ENCODE measurements at places on chromosomes 16 and 17.

DNA sequence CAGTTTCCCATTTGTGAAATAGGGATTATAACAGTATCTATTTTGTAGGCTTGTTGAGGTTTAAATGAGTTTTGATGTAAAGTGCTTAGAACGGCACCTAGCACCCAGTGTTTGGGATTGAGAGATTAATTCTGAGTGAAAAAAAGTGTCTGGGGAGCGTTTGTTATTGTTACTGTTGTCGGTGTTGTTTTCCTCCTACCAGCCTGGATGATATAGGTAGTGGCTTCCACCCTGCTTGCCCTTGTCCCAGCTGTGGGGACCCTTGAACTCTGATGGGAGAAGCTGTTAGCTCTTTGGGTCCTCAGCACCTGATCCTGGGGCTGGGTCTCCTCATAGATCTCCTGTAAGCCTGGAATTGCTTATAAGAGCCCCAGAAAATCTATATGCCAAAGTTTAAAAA is 4.9 kb downstream of the FMNL1 start:
- DNase-seq: no peak

DNA sequence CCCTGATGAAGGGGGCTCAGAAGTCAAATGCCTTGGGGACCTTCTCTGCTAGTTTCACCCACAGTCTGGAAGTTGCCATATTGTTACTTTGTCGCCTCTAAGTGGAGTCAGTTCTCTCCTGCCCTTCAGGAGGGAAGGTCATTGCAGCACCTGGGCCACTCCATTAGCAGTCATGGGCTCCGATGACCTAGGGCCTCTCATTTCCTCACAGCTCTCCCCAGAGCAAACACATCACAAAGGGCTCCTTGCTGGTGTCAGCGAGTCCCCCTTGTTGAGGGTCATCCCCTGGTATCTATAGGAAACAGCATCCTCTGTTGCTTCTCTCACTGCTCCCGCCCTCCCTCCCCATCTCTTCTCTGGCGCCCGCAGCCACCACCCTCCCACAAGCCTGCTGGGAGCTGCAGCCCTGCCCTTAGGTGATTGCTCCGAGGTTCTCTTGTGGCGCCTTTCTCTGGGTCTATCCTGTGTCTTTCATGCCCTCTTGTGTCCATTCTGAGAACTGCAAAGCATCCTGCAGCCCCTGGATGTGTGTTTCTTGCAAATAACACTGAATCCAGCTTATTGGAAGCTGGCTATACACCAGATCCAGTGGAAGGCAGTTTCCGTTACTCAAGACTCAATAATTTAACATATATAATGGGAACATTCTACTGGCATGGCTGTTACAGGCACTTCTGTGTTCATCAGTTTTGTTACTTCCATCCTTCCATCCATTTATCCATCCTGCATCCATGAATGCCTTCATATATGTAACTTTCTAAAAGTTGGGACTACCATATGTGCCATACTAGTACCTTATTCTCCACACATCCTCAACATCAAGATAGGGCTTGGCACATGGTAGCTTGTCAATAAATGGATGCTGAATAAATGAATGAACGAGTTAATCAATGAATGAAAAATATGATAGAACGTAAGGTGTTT is 21.2 kb downstream of the PDILT start:
- peak; percentile 67 for DNase-seq

- no peak for DNase-seq
Measured at GRCh38 chr16:57663917-57664661, 4.0 kb upstream of the ADGRG3 start.

GRCh38 chr17:81928544-81929252 is 1.2 kb upstream of the MAFG start:
- no peak for DNase-seq

DNA sequence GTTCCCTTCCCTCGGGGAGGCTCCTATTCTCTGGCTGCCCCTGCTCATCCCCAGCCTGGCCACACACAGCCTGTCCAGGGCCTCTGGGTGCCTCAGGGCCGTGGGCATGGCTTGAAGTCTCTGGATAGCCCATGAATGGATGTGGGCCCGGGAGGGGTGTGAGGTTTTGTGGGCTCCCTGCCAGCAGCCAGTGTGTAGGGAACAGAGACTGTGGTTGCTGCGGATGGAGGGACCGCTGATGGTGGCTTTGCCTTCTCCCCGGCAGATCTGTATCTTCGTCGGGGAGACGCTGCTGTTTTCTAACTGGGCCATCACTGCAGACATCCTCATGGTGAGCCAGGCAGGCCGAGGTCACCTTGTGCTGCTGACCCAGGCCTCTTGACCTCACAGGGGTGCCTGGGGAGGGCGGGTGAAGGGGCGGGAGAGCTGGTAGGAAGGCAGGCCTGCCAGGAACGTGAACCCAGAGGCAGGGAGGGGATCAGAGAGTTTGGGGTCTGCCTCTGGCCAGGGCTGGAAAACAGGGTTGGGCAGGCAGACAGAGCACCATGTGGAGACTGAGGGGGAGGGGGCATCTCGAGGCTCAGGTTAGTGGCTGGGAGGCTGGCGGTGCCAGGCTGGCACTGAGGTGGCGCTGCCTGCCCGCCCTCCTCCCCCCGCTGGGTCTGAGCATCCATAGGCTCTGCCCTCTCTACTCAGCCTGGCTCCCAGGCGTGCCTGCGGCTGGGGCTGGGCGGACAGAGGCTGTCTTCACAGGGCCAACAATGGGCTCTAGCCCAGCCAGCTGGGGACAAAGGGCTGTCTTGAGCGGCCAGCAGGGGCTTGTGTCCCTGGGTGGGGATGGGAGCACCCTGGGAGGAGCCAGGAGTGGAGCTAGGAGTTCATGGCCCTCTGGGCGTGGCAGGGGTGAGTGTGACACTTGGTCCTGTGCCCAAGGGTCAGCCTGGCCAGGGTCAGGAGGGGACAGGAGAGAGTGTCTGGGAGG is 21.4 kb downstream of the MYBBP1A start:
- DNase-seq: no peak

DNA sequence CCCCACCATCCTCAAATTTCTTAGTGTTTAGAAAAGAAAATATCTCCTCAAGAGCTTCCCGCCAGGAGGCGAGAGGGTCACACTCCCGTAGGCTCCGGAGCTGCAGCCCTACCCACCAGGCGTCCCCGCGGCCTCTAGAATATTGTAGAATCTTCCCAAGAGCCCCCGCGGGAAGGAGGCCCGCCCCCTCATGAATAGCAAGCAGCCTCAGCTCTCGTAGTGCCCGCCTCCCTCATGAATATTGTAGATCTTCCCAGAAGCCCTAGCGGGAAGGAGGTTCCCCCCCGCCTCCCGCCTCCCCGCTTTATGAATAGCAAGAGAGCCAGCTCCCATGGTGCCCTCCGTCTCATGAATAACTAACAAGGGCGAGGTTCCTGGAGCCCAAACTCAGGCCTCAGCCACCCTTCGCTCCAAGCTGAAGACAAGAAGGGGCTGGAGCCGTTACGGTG is at the start of gene FBXO47:
Gene FBXO47 (minus strand): TSS at position 114 of the 449 bp plus-strand sequence. CDS start 4,378 bp downstream, outside the sequence.
- DNase-seq: no peak

DNA sequence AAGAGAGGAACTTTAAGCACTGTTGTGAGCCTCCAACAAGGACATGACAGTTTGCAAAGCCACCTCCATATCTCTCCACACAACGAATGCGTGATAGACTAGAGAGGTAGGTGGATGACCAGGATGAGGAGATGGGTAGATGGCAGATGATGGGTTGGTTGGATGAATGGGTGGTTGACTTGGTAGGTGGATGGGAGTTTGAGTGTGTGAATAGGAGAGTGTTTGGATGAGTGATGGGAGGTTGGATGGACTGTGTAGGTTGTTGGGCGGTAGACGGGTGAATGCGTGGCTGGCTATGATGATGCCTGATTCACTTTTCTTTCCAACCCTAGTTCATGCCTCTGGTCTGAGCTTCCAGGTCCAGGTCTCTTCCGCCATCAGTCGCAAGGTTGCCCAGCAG is 4.1 kb downstream of the CDH16 start:
- DNase-seq: no peak

- no peak for DNase-seq
Measured at GRCh38 chr17:77768248-77768852, 190.2 kb upstream of the TNRC6C start.
